SK-N-MC (cell line): ENCODE measurements at places on chromosomes 13 and 19.

GRCh38 chr19:10945264-10945663 is 15.6 kb upstream of the SMARCA4 start:
- DNase-seq: no peak

DNA sequence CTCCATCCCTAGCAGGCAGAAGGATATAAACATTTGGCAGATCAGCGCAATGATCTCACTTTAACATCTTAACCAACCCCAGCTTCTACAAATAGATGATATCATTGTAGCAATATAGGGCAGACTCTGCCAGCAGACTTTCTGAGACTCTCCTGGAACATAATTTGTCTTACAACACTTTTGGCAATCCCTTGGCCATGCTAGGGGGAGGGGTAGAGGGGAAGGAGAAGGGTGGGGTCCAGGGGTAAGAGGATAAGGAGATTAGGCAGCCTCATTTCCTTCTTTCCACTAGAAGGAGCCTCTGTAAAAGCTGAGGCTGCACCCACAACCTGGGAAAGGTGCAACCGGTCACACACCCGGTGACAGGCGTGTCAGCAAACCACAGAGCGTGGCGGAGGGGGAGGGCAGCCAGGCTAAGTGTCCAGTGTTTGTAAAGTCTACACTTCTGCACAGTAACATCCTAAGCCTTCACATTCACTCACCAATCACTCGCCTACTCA is 8.7 kb upstream of the UBAC2 start:
- no peak for DNase-seq

GRCh38 chr13:91400671-91401070 is 2.2 kb downstream of the GPC5 start:
- no peak for DNase-seq

- DNase-seq: no peak
Measured at GRCh38 chr13:92938486-92939020, 288.1 kb upstream of the GPC6 start.

GRCh38 chr19:38931521-38931793 is 713 bp downstream of the MRPS12 start:
- DNase-seq: no peak

DNA sequence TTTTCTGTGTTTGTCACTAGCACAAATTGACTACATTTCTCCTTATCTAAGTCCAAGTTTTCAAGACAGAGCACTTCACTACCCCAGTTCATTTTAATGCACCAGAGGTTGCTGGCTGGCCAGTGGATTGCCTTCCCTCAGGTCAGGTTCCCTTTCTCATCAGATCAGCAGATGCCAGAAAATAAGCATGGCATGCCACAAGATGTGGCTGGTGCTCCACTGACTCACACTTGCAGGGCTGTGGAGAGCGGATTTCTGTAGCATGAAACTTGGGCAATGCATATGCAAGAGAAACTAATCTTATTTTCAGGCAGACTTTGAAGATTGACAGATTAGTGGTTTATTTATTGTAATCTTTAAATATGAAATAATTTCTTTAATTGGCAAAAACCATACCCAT is 79.5 kb downstream of the RUBCNL start:
- no peak for DNase-seq

DNA sequence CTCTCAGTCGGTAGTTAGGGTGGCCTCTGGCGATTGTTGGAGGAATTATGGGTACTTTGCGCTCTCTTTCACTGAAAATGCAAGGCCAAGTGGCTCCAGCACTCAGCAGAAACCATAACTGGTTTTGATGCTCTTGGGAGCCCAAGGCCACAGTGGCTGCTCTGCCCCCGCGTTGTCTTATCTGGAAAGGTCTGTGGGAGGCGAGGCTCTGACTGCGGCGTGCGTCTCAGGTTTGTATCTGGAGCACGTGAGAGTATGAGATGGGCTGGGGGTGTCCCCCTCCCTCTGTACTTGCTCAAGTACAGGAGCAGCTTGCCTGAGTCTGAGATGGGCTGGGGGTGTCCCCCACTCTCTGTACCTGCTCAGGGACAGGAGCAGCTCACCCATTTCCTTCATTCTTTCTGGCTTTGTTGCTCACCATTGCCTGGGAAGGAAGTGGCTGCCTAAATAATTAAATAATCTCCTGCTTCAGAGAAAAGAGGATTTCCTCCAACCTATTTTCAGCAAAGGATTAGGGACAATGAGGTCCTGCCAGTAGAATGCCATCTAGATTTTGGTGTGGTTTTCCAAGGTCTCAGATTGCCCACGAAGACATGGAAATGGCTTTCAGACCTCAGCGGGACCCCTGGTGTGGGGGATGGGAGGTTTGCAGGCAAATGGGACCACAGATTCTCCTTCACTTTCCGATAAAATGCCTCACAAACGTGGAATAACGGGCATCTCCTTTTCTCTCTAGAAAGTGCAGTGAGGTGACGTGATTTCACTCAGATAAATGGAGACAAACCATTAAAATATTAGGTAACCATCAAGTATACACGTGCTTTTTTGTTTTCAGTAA is 14.7 kb downstream of the ATP11A start:
- DNase-seq: no peak

- DNase-seq: no peak
Measured at GRCh38 chr13:48506092-48506701, 26.7 kb downstream of the RCBTB2 start.

DNA sequence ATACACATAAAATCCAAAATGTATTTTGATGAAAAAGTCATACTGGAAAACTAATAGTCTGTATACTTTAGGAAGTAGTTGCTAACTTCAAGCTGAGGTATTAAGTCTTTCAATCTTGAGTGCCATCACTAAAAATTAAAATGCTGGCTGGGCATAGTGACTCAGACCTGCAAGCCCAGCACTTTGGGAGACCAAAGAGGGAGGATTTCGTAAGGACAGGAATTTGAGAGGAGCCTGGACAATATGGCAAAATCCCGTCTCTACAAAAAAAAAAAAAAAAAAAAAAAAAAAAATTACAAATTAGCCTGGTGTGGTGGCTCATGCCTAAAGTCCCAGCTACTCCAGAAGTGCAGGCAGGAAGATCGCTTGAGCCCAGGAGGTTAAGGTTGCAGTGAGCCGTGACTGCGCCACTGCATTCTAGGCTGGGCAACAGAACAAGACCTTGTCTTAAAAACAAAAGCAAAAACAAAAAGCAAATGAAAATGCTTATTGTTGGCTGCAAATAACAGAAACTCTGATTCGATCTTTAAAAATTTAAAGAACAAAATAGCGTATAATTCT is 1994.2 kb upstream of the PCDH20 start:
- DNase-seq: no peak

GRCh38 chr19:55350620-55351315 is 3.8 kb downstream of the COX6B2 start:
- DNase-seq: no peak

DNA sequence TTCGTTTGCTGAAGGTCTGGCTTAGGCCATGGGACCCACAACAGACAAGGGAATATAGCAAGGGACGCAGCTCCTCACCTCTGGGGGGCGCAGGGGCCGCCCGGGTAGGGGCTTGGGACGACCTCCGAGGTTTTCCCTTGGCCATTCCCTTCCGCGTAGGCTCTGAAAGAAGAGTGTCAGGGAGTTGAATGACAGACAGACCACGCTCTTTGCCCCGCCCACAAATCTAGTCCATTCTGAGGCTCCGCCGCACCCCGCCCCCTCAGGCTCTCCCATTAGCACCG is 11.4 kb upstream of the ZNF414 start:
- DNase-seq: no peak

- no peak for DNase-seq
Measured at GRCh38 chr13:27535546-27535945, 84.8 kb downstream of the LNX2 start.

GRCh38 chr19:40718774-40719391 is 2.0 kb downstream of the ITPKC start:
- DNase-seq: no peak

DNA sequence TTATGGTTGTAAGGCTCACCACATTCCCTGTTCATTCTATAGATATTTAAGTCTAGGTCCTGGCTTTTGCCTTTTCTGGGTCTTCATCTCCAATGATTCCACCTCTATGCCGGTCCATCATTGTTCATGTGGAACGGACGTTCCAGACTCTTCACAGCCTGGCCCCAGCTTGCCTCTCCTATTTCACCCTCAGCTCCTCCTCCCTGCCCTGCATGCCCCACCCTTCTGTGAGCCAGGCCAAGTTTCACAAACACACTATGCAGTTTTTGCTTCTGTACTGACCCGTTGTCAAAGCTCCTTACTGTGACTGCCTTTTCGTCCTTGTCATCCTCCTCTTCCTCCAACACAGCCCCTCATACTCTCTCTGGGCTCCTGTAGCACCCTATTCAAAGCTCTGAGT is 31.3 kb downstream of the TEX26 start:
- no peak for DNase-seq

GRCh38 chr19:13615890-13616289 is 109.6 kb upstream of the CACNA1A start:
- no peak for DNase-seq

DNA sequence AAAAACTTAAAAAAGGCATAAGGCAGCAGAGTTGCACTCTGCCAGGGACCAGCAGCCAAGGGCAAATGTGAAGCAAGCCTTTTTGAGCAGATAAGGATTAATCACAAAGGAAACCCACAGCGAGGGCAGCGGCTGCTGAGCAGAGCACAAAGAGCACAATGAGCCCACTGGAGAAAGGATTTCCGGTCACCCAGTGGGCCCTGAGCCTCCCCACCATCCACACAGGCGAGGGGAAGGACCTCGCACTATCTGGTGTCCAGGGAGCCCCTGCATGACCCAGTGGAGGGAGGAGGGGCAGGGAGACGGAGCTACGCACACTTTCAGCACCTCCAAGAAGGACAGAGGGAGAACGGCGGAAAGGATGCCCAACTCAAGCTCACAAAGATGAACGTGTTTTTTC is 40.0 kb downstream of the COL4A1 start:
- no peak for DNase-seq

GRCh38 chr19:49643466-49643865 is 1.5 kb downstream of the SCAF1 start:
- DNase-seq: no peak

DNA sequence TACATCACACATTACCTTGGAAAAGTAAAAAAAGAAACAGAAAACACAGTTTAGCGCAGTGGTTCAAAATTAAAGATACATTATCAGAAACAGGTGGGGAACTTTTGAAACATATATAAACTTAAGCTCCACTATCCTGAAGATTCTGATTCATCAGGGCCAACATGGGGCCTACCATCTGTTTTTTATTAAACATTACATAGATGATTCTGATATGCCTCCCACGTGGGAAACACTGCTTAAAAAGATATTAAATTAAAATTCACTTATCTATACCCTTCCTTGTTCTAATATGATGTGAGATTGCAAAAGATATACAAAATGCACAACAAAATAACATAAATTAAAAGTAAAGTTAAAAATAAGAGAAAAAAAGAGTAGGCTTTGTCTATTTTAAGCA is 125.0 kb downstream of the VWA8 start:
- DNase-seq: peak; percentile 74

GRCh38 chr19:7349961-7350711 is 1.4 kb downstream of the ARHGEF18 start:
- DNase-seq: no peak

- no peak for DNase-seq
Measured at GRCh38 chr19:10152100-10152499, 32.4 kb upstream of the EIF3G start.

GRCh38 chr13:111657013-111657412 is 336.6 kb downstream of the TEX29 start:
- DNase-seq: no peak

- no peak for DNase-seq
Measured at GRCh38 chr19:4951656-4952055, 17.3 kb upstream of the KDM4B start.

- no peak for DNase-seq
Measured at GRCh38 chr13:99373436-99373835, 66.2 kb upstream of the GPR183 start.

- no peak for DNase-seq
Measured at GRCh38 chr13:77928909-77929308, 10.3 kb upstream of the EDNRB start.

DNA sequence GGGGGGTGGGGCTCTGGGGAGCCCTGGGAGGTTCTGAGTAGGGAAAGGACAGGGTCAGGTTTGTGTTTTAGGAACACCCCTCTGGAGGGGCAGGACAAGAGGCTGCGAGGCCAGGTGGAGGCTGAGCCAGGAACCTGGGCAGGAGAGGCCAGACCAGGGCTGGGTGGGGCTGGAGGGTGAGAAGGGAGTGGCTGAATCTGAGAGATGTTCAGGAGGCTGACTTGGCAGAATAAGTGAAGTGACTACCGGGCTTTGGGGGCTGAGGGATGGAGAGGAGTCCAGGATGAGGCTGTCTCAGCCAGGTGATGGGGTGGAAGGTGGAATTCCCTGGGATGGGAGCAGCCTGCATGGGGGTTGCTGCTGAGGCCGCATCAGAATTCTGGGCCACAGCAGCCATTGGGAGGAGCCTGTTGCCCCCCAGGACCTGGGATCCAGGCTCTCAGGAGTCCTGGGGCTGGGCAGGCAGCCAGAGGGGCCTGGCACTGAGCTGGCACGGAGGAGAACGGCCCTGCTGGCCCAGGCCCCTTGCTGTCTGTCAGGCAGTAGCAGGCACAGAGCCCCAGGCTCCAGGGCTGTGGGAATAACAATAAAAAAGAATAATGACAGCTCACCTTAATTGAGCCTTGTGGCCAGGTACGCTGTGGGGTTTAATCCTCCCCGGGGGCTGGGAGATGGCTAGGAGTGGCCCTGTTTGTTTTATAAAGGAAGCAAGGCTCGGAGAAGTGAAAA is 3.3 kb downstream of the PPP5C start:
- DNase-seq: no peak

GRCh38 chr19:52722062-52723003 is 12.5 kb downstream of the ZNF611 start:
- no peak for DNase-seq

DNA sequence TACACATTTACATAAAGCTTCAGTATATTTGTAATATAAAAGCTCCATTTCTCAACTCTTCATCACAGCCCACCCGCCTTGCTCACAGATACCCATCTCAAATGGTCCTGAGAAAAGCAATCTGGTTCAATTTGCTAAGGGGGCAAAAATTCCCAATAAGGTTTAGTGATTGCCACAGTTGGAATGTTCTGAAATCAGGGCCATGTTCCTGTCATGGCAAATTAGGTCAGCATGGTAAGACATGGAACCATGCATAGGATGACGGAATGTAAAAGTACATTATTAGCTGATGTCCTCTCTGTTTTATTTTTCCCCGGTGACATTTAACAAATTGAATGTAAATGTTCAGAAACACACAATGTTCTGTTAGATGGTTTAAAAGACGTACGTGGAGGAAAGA is 274.3 kb downstream of the MZT1 start:
- no peak for DNase-seq

GRCh38 chr13:102839462-102839861 is 6.4 kb upstream of the ERCC5 start:
- no peak for DNase-seq

GRCh38 chr13:106651442-106651841 is 83.5 kb upstream of the ARGLU1 start:
- DNase-seq: no peak
